NCI-H187 (cell line): ENCODE measurements at places on chromosomes 1 and 21.

- no peak for DNase-seq
Measured at GRCh38 chr1:221031458-221032203, 152.4 kb downstream of the HLX start.

DNA sequence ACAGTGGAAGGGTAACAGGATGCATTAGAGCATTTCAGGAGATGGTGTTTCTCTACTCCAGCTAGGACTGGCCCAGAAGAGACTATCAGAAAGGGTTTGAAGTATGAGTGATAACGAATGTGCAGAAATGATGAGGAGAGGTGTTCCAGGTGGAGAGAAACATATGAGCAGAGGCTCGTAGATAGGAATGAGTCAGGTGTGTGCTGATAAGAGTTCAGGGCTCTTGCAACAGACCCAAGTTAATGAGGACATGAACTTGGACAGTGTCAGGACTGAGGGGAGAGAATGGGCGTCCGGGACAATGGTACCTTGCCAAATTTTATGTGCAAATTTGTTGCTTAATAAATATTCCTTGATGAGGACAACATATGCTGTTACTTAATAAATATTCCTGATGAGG, 183.9 kb upstream of the NFIA start:
- DNase-seq: no peak

- no peak for DNase-seq
Measured at GRCh38 chr21:46666941-46667740, 31.7 kb downstream of the PRMT2 start.

GRCh38 chr1:118815909-118816308, 172.2 kb downstream of the TBX15 start:
- DNase-seq: no peak

DNA sequence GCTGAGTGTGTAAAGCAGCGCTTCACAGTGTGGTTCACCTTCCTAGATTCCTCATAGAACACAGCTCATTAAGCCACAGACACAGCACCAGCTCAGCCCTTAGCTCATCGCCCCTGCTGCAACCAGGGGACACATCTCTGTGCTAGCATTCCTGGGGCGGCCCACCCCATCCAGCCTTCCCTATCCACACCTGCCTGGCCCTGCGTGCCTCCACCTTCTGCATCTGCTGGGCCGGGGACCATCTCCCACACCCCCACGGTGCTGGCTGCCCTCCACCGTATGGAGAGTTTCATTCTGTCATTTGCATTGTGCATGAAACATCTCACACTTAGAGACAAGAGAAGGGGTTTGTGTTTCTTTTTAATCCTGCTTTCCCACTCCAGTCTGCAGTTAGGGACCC, 35.8 kb upstream of the PRSS38 start:
- DNase-seq: no peak

DNA sequence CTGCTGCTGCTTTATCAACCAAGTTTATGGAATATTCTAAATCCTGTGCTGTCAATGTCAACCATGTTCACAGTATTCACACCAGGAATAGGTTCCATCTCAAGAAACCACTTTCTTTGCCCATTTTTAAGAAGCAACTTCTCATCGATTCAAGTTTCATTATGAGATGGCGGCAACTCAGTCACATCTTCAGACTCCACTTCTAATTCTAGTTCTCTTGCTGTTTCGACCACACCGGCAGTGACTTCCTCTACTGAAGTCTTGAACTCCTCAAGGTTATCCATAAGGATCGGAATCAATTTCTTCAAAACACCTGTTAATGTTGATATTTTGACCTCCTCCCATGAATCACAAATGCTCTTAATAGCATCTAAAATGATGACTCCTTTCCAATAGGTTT, 39.7 kb upstream of the IFNLR1 start:
- DNase-seq: no peak

GRCh38 chr1:48530727-48531351, 58.8 kb upstream of the SPATA6 start:
- DNase-seq: peak; percentile 57

GRCh38 chr1:85359874-85360721, 83.7 kb upstream of the BCL10 start:
- no peak for DNase-seq

GRCh38 chr1:57252597-57253294, 171.1 kb downstream of the DAB1 start:
- DNase-seq: no peak

GRCh38 chr1:85465099-85465785, at the start of gene DDAH1:
Gene DDAH1 (minus strand): TSS chr1:85465159. CDS start chr1:85465045, 114 bp downstream.
- peak; percentile 47 for DNase-seq

- DNase-seq: no peak
Measured at GRCh38 chr1:216936779-216937178, 213.6 kb upstream of the ESRRG start.

GRCh38 chr1:18803851-18804250, 55.6 kb downstream of the TAS1R2 start:
- DNase-seq: no peak

DNA sequence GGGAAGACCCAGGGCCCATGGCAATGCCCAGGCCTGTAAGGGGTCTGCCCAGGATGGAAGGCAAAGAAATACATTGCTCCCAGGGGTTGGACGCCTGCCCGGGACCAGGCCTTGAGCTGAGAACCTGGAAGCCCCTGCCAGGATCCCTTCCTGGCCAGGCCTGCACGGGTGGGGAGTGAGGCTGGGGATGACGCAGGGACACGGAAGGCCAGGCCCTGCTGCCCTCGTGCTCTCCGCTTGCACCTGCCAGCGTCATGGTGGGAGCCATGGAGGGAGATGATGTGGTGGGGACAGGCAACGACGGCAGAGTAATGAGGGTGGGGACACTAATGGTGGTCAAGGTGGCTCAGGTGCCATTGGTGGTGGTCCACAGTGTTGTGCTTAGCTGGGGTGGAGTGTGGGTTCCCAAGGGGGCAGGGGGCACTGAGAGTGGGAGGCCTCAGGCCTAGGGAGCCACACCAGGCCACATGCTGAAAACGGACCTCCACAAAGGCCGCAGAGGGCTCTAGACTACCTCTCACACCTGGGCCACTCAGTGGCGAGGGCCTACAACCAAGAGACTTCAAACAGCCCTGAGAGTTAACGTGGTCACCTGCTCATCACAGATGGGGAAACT, 4.3 kb downstream of the HES3 start:
- no peak for DNase-seq

- no peak for DNase-seq
Measured at GRCh38 chr1:117616967-117617366, 11.1 kb downstream of the TENT5C start.

GRCh38 chr1:75980972-75981897, 49.0 kb upstream of the ASB17 start:
- DNase-seq: no peak

- no peak for DNase-seq
Measured at GRCh38 chr1:214718724-214719123, 115.7 kb downstream of the CENPF start.

- DNase-seq: no peak
Measured at GRCh38 chr1:56450004-56450666, 129.2 kb downstream of the PLPP3 start.

DNA sequence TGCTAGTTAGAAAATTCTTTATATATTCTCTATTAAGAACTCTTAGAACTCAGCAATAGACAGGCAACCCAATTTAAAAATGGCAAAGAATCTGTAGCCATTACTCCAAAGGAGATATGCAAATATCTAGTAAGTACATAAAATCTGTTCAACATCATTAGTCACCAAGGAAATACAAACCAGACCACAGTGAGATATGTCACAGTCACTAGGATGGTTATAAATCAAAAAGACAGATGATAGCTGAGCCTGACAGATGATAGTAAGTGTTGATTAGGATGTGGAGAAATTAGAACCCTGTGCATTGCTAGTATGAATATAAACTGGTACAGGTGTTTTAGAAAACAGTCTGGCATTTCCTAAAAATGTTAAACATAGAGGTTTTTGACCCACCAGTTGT, 26.6 kb downstream of the SRSF11 start:
- DNase-seq: no peak

GRCh38 chr1:50425376-50426107, 2.3 kb upstream of the DMRTA2 start:
- no peak for DNase-seq

GRCh38 chr1:64248065-64248464, 44.6 kb downstream of the UBE2U start:
- no peak for DNase-seq
